ENCODE measurements at places on chromosomes 3 and 15. TPM values are rescaled to one million over a fixed set of nuclear protein-coding genes. Genes with fewer than 3 reads are reported as not detected.
A peak's percentile ranks its signal among the peaks of the same experiment; 100 is the strongest.

DNA sequence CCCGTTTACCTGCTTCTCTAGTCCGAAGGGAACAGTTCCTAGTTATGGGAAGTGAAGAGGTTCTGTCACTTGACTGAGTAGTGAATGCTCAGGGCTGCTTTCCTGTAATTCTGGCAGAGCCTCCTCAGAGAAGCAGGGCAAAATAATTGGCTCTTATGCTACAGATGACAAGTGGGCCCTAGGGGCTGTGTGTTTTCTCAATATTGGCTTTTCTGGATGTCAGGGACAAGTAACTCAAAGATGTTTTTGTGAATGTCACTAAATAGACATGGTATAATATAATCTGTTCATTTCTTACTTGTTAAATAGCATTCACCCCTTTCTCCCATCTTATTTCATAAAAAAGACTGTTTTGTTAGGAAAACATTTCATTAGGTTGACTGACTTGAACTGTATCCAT lies 40.1 kb downstream of the SGO1 start:
- no peak overlapping the region for H3K4me3 ChIP-seq
- H3K27ac ChIP-seq = no peak overlapping the region
- H3K27me3 ChIP-seq = no peaks in the 10 kb centered on the region
- H3K36me3 ChIP-seq = no peaks in the 10 kb centered on the region
- no peak for DNase-seq

- no peak overlapping the region for H3K27ac ChIP-seq
- no peaks in the 10 kb centered on the region for H3K36me3 ChIP-seq
- H3K27me3 ChIP-seq = no peaks in the 10 kb centered on the region
- no peak for DNase-seq
These were observed 89.2 kb upstream of the SNRK start for GRCh38 chr3:43197181-43197580.

The ONECUT1 gene
- total RNA-seq = not detected

DNA sequence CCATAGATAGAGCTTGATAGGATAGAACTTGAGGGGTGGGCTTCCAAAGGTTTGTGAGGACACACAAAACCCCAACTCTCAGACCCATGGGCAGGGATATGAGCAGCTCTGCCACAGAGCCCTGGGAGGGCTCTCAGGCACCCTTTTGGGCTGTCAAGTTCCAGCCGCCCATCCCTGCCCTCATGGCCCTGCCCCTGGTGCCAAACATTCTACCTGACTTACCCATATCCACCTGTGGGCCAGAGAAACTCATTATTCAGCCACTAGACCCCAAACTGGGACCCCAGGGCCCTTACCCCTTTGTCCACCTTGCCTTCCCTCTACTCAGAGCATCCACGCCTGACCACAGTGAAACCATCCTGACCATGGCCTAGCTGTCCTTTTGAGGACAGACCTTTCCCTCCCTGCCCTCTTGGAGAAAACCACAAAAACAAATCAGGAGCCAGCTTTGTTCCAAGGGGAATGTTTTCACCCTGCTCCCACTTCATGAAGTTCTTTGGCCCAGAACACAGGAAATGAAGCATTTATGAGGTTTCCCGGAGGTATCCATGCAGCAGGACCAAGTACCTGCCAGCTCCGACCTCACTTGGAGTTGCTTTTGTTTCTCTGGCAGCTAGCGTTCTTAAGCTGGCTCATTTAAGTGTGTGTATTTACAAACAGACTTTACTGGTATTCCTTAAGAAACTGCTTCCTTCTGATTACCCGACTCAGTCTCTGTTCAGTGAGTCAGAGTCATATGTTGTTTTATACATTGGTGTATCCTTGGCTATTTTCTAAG lies 34.2 kb upstream of the GALNT15 start:
- DNase-seq = peak; percentile 78
- peak overlapping the region; percentile 58 for H3K27ac ChIP-seq
- no peaks in the 10 kb centered on the region for H3K27me3 ChIP-seq

DNA sequence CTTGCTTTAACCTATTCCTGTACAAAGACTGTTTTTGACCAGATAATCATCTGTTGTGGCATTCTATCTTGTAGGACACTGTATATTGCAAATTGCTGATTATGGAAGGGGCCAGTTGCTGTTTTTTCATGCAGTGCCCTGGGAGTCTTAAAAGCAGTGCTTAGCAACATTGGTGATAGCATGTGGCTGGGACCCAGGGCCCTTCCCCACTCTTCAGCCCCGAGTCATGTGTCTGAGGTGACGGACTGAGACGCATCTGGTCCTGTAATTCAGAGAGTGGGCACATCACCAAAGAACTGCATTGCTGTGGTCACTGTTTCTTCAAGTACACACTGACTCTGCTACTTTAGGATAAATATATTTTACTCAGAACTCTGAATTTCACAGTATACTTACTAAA lies 63.4 kb downstream of the SNRK start:
- H3K27ac ChIP-seq = no peak overlapping the region
- no peaks in the 10 kb centered on the region for H3K4me1 ChIP-seq
- H3K36me3 ChIP-seq = peaks cover 69% of the 10 kb centered on the region
- no peaks in the 10 kb centered on the region for H3K27me3 ChIP-seq
- no peak overlapping the region for H3K4me3 ChIP-seq
- DNase-seq = no peak

DNA sequence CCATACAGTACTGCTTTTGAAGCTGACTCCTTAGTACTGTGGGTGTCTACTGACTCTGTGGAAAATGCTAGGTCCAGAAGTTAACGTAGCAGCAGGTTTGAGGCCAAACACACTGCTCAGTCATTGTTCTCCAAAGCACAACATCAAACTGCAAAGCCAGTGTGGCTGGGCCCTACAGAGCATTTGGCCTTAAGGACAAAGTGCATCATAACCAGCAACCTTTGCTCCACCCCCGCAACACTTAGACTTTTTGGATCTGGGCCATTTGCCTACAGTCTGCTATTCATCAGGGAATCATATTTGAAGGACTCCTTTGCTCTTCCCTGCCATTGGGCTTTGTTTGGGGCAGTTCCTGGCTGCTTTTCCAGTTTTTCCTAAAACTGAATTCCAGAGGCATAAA lies 43.1 kb upstream of the ARL6 start:
- H3K27me3 ChIP-seq = no peaks in the 10 kb centered on the region
- no peak for DNase-seq
- H3K27ac ChIP-seq = no peak overlapping the region
- H3K4me1 ChIP-seq = no peaks in the 10 kb centered on the region

The GOLGA8H gene
- 1.0 TPM for total RNA-seq

GRCh38 chr15:36897834-36898233 lies 202.5 kb downstream of the MEIS2 start:
- no peak overlapping the region for H3K4me3 ChIP-seq
- no peaks in the 10 kb centered on the region for H3K27me3 ChIP-seq
- DNase-seq = no peak
- H3K36me3 ChIP-seq = no peaks in the 10 kb centered on the region

The INO80 gene
- total RNA-seq = 38.4 TPM

DNA sequence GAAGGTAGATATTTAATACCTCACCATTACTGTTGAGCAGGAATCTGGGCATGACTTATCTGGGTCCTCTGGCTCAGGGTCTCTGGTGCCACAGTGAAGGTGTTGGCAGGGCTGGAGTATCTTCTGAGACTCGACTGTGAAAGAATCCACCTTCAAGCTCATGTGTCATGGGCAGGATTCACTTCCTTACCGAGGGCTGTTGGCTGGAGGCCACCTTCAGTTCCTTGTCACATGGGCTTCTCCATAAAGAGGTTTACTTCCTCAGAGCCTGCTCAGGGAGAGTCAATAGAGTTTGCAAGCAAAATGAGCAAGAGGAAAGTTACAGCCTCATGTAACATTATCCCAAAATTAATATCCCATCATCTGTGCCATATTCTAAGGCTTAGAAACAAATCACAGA lies 459.5 kb downstream of the NR2F2 start:
- no peak for DNase-seq
- no peaks in the 10 kb centered on the region for H3K36me3 ChIP-seq
- no peak overlapping the region for H3K4me3 ChIP-seq
- no peaks in the 10 kb centered on the region for H3K4me1 ChIP-seq
- peaks cover 12% of the 10 kb centered on the region for H3K27me3 ChIP-seq

DNA sequence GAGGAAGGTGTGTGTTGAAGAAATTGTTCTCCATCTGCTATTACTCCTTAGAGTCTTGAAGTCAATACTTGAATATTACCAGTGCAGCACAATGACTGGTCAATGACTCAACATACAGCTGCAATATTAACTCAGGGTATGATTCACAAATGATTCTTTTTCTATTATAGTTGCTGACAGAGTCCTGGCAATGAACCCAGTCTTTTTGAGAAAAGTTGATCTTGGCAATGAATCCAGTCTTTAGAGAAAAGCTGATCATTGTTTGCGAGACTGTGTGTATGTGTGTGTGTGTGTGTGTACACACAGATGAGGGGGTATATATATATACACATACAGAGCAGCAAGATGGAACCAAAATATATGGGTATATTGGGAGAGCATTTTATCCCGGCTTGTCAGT lies 315.1 kb downstream of the ZNF385D start:
- no peaks in the 10 kb centered on the region for H3K36me3 ChIP-seq
- DNase-seq = peak; percentile 99
- H3K27me3 ChIP-seq = no peaks in the 10 kb centered on the region
- H3K27ac ChIP-seq = peak overlapping the region; percentile 43
- no peak overlapping the region for H3K4me3 ChIP-seq
- H3K4me1 ChIP-seq = peaks cover 13% of the 10 kb centered on the region

The GPR149 gene
- total RNA-seq = not detected

DNA sequence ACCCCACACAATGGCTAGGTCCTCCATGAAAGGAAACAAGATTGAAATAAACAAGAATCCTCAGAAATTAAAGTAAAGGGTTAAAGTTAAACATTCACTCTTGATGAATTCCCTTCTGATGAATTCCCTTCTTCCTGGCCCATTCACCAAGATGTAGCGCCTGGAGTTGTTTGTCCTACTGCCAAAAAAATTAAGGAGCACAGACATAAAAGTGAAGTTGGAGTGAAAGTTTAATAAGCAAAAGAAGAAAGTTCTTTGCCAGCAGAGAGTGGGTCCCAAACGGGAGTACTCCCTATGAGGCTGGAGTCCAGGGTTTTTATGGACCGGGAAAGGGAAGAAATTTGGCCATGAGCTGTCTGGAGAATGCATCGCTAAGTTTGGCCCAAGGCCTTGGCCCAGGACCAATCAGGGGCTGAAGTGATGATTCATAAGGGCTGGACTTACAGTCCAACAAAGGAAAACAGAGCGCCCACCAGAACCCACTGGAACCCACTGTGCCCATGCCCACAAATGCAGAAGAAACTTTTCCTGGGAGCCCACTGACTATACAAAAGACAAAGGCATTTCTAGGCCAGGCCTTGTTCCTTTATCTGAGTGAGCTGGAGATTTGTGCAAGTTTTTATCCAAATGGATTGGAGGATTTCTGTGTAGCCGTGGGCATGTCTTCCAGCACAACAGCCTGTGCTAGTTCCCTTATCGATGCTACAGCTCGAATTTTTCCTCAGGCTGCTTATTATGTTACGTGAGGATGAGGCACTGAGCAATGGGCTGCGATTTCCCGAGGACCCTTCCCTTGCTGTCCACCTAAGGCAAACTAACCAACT lies 1561.6 kb downstream of the OTOL1 start:
- H3K27ac ChIP-seq = no peak overlapping the region
- no peak overlapping the region for H3K4me3 ChIP-seq
- H3K4me1 ChIP-seq = no peaks in the 10 kb centered on the region
- no peaks in the 10 kb centered on the region for H3K36me3 ChIP-seq

DNA sequence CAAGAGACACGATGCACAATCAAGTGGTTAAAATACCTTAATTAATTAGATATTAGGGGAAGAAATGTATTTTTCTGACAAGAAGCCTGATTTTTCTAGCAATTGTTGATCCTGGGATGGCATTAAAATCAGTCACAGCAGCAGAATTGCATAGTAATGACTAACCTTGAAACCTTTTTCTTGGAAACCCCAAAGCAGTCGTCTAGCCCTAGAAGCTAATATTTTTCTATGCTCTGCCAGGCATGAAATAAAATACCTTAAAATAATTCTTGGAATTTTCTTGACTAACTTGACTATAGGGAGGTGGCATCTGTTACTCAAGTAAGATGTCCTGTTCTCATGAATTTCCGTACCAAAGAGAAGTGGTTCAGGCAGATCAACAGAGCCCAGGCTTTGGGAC lies 204.1 kb downstream of the THRB start:
- no peak overlapping the region for H3K4me3 ChIP-seq
- no peak overlapping the region for H3K27ac ChIP-seq
- peaks cover 10% of the 10 kb centered on the region for H3K36me3 ChIP-seq

DNA sequence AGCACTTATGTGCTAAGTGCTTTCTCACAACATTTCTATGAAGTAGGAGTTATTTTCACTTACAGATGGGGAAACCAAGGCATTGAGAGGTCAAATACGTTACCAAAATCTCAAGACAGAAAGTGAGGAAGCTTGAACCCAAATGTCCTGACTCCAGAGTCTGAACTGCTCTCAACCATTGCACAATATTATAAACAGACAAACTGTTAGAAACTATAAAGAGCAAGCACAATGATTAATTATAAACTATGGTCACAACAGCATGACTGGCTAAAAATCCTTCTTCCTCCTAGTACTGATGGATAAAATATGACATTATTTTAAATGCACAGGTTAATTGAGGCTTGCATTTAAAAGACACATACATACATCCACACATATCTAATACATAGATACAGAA lies 77.9 kb upstream of the ASB14 start:
- H3K4me3 ChIP-seq = no peak overlapping the region
- no peaks in the 10 kb centered on the region for H3K4me1 ChIP-seq
- DNase-seq = no peak
- 0 out of 2 replicates have a peak, but pooled peaks cover 2% of the 10 kb centered on the region for H3K27me3 ChIP-seq
- H3K36me3 ChIP-seq = no peaks in the 10 kb centered on the region
- no peak overlapping the region for H3K27ac ChIP-seq

The GNB5 gene
- 54.7 TPM for total RNA-seq

The WDR93 gene
- 0.22 TPM for total RNA-seq

The RAB6B gene
- total RNA-seq = 0.75 TPM

The ECT2 gene
- 77.4 TPM for total RNA-seq

GRCh38 chr3:126859415-126860246 lies 123.3 kb upstream of the PLXNA1 start:
- H3K4me1 ChIP-seq = peaks cover 16% of the 10 kb centered on the region
- H3K27ac ChIP-seq = peak overlapping the region; percentile 82
- no peaks in the 10 kb centered on the region for H3K27me3 ChIP-seq
- no peak overlapping the region for H3K4me3 ChIP-seq
- no peaks in the 10 kb centered on the region for H3K36me3 ChIP-seq
- DNase-seq = no peak

The FANCD2OS gene
- not detected for total RNA-seq

Measured in PC-3 (cell line).